Large intestine (tissue), 12 donors: ENCODE measurements at places on chromosomes 2 and 18.
A peak's percentile ranks its signal among the peaks of the same experiment; 100 is the strongest.

GRCh38 chr2:194203898-194204297 lies 1453.1 kb upstream of the SLC39A10 start:
- no peak for DNase-seq

GRCh38 chr2:196176142-196176738 lies 4.9 kb upstream of the STK17B start:
- DNase-seq, result peak; percentile 23

- no peak for DNase-seq
Measured at GRCh38 chr2:201432038-201432620, 19.1 kb downstream of the TRAK2 start.

DNA sequence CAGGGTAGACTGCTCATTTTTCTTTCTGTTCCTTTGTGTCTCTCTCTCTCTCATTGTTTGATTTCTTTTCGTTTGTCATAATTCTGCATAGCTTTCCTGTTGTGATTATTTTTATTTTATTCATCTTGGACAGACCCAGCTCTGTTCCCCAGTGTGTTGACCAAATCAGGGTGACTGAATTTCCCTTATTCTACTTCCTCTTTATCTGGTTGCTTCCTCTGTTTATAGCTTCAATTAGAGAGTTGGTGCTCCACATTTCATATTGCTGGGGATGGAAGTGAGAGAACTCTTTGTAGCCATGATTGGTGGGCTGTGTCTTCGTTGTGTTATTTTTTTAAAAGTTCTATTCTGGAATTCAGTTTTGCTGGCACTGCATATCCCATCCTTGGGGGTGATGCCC lies 19.1 kb downstream of the PROKR1 start:
- DNase-seq, result no peak

- DNase-seq, result no peak
Measured at GRCh38 chr2:139427164-139427563, 647.0 kb upstream of the NXPH2 start.

GRCh38 chr18:46274266-46274665 lies 170.1 kb downstream of the HAUS1 start:
- no peak for DNase-seq
